Thymus (tissue), 14 donors: ENCODE measurements at places on chromosomes 3 and 15.

GRCh38 chr3:87837076-87837475 is 221.7 kb downstream of the CGGBP1 start:
- no peak for DNase-seq

- DNase-seq = no peak
Observed at GRCh38 chr15:25469377-25469776, 30.6 kb upstream of the UBE3A start.

GRCh38 chr15:80152180-80152895 is 461 bp upstream of the FAH start:
- peak; percentile 79 for DNase-seq

GRCh38 chr15:39713846-39714245 is 68.8 kb downstream of the FSIP1 start:
- DNase-seq = no peak

GRCh38 chr3:99686469-99686868 is 48.1 kb downstream of the COL8A1 start:
- no peak for DNase-seq

DNA sequence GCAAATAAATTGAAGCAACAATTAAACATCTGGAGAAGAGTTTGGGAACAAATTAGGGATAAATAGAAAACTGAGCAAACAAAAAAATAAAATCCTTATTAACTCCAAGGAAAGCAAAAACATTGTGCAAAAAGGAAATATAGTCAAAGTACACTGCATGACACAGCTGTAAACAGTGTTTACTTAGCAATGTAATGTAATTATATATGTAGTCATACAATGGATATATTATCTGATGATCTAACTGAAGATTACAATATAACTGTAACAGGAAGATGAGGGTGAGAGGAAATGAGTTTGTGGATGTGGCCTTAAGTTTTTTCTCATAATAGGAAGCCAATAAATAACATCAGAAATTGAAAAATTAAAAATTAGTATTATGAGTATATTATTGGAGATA is 42.5 kb downstream of the SCN10A start:
- DNase-seq = no peak

DNA sequence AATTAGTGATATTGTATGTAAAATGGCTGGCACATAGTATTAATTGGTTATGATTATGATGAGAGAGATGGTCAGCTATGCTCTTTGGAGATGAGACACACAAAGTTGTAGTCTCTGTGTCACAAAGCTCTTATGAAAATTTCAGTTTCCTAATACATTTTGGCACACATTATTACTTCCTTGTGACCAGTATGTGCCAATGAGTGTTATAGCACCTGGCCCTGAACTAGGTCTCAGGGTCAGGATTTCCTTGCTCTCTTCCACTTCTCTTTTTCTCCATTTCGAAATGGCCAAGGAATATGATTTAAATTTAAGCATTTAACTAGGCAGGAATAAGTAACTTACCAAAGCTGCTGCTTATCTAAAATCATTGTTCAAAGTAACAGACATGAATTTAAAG is 28.0 kb downstream of the TIPARP start:
- DNase-seq = no peak

DNA sequence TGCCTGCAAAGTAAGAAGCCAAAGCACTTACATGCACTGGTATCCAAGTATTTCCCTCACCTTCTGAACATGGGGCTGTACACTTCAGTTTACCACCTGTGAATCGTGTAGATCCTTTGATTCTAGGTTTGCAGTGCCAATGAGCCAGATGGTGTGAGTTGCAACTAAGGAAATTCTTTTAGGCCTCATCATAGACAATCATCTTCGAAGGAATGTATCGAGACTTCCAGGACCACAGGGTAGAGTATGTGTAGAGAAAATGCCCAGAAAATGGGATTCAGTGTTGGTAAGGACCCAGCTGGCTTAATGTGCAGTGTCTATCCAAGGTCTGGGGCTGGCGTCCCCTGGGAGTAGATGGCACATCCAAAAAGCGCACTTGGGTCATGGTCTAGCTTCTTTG is 323.2 kb upstream of the TPM1 start:
- no peak for DNase-seq

GRCh38 chr3:172517859-172518466 is 5.3 kb downstream of the TNFSF10 start:
- no peak for DNase-seq

- DNase-seq = no peak
Observed at GRCh38 chr3:193996221-193996620, 139.7 kb upstream of the HES1 start.

DNA sequence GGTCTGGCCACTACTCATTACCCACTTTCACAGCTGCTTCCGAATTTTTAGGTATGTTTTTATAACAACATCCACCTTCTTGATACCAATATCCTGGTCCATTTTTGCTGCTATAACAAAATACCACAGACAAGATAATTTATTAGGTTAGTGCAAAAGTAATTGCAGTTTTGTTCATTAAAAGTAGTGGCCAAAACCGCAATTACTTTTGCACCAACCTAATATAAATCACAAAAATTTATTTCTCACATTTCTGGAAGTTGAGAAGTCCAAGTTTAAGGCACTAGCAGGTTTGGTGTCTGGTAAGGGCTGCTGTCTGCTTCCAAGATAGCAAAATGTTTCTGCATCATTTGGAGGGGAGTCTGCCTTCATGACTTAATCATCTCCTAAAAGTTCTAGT is 624.7 kb upstream of the ALCAM start:
- no peak for DNase-seq

- DNase-seq = no peak
Observed at GRCh38 chr3:124881976-124882697, 5.0 kb downstream of the ITGB5 start.

DNA sequence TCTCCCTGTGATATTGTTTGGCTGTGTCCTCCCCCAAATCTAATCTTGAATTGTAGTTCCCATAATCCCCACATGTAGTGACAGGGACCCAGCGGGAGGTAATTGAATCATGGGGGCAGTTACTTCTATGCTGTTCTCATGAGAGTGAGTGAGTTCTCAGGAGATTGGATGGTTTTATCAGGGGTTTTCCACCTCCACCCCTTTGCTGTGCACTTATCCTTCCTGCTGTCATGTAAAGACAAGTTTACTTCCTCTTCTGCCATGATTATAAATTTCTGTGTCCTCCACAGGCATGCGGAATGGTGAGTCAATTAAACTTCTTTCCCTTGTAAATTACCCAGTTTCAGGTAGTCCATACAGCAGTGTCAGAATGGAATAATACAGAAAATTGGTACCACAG is 24.7 kb downstream of the TUSC7 start:
- DNase-seq = no peak

DNA sequence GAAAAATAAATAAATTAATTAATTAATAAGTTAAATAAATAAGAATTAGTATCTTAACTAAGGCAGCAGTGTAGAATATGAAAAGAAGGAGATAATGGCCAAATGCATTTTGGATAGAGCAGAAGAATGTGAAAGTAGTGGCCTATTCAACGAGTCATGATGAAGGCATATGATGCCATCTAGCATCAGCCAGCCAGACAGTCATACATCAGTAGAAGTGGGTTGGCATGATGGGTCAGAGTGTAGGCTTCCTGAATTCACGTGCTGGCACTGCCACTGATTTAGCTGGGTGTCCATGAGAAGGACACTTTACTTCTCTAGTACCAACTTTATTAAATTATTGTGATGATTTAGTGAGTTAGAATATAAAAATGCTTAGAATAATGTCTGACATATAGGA is 256.1 kb upstream of the ARPP21 start:
- no peak for DNase-seq

DNA sequence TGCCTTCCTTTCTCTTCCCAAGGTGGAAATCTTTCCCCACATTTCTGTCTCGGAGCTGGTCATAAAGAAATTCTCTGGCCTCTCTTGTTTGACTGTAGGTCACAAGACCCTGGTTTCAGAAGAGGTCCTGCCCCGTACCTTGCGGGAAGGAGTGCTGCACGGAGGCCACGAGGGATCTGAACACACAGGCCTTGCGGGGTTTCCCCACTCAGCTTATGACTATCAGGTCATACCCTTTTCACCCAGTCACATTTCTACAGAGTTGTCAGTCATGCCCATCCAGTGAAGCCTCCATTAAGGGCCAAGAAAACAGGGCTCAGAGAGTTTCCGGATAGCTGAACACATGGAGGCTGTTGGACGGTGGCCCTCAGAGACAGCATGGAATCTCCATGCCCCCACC is 54.7 kb upstream of the ATP13A3 start:
- DNase-seq = no peak

DNA sequence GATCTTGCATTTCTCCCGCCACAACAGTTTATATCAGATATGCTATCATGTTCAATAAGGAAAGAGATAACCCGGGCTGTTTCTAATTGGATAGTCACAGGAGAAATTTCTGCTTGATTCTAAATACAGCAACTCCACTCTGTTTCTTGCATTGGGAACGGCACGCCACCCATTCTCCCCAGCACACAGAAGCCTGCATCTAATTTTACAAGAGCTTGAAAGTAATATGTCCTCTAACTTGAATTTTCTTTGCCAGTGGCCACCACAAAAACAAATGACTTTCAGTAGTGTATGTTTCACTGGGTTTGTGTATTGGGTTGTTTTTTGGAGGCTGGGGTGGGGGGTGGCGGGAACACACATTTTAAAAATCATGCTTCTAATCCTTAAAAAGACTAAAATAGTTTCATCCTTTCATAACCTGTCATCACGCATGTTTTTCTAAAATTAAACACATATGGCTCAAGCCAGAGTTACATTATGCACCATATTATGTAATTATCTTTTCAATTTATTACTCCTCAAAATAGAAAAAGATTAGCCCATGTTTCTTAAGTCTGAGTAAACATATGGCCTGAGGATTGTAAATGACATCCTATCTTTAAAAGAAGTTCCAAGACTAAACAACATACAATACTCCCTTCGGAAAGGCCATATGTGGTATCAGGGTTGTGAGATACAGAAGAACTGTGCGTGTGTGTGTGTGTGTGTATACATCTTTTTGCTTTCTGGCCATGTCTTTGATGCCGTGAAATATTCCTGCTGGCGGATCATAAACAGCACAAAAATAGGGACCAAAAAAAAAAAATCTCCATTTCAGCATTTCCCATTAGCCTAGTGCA is 176.3 kb downstream of the FOXP1 start:
- DNase-seq = no peak

GRCh38 chr3:147420353-147421183 is 11.4 kb downstream of the ZIC1 start:
- DNase-seq = no peak

- DNase-seq = no peak
Observed at GRCh38 chr3:152729906-152730305, 105.0 kb upstream of the P2RY1 start.

- DNase-seq = no peak
Observed at GRCh38 chr3:54550221-54550977, 377.5 kb downstream of the LRTM1 start.

DNA sequence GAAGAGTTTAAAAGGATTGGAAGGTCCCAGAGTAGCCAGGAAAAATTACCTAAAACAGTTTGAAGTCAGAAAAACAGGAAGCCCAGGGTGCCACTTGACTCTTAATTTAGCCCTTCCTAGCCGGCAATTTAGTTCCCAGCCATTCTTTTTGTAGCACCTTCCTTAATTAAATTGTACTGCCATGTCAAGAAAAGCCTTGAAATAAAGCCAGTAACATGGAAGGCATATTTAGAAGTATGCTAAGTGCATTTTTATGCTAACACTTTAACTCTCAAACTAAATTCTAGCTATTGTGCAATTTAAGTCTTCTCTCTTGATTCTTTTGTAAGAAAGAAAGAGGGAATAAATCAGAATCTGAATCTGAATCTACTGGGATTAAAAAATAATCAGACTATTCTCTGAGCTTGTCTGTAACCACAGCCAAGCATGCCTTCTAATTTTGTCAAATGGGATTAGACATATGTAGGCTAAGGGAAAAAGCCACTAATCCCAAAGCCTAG is 43.2 kb downstream of the MAP3K13 start:
- DNase-seq = no peak

- DNase-seq = no peak
Observed at GRCh38 chr3:158443632-158444031, 127.4 kb upstream of the MLF1 start.

DNA sequence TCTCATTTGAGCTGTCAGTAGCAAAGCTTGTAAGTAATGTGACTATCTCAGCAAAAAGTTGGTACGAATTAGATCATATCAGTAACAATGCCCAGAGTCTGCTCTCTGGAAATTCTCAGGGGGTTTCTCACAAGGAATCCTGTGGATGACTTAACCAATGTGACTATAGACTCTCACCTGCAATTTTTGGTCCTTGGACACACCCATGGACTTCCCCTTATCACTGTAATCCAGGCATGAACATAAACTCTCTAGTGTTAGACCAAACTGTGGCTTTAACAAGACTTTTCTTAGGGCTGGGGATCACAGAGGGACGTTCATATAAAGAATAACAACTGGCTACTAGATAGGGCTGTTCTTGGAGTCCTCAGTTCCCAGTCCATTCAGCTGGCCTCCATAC is 3.9 kb upstream of the ZNF80 start:
- DNase-seq = no peak

- DNase-seq = no peak
Observed at GRCh38 chr15:25248583-25249235, 190.1 kb downstream of the UBE3A start.

DNA sequence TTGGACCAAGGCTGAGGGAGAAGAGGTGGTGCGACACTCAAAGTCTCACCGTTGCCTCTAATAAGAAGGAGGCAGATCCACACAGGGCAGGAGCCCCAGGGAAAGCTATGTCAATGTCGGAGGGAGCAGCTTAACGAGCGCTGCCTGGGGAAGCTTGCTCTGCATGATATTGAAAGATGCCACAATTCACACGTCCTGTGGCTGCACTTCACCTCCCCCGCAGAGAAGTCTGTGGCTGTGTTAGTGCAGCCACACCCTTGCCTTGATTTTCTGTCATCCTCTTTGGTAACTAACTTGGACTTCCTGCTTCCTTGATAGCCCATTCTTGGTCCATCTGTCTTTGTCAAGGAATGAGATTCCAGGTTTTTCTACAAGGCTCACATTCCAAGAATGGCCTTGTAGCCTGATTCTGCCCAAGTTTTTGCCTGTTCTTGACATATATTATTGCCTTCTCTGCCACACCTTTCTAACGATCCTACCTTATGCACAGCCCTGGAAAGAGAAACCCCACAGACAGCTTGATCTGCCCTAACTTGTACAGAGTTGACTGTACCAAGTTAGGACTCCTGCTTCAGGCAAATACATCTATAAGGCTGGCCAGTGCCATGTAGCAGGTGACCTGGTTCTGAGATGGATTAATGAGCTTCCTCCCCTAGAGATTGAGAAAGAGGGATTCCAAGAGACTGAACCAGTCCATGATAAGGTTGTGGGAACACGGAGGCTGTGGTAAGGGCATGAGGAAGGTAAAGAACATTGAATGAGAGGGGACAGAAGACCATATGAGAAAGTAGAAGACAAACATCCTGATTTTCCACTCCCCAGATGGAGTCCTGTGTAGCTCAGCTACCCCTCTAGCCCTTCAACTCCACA is 153.0 kb upstream of the WNT5A start:
- no peak for DNase-seq
